ENCODE measurements at places on chromosomes 1 and 21. TPM values are rescaled to one million over a fixed set of nuclear protein-coding genes. Genes with fewer than 3 reads are reported as not detected.

SLC16A4 gene
- total RNA-seq: 26.5 TPM

TRIM45 gene
- 1.7 TPM for total RNA-seq

OR2T29 gene
- not detected for total RNA-seq

ITGB3BP gene
- total RNA-seq: 22.7 TPM

RAP1A gene
- 25.4 TPM for total RNA-seq

VWA5B1 gene
- total RNA-seq: not detected

All from A549 treated with CpdA at 1 μM for 4 hours (cell line).